ENCODE measurements at places on chromosomes 2 and 18. TPM values are rescaled to one million over a fixed set of nuclear protein-coding genes. Genes with fewer than 3 reads are reported as not detected.

DNA sequence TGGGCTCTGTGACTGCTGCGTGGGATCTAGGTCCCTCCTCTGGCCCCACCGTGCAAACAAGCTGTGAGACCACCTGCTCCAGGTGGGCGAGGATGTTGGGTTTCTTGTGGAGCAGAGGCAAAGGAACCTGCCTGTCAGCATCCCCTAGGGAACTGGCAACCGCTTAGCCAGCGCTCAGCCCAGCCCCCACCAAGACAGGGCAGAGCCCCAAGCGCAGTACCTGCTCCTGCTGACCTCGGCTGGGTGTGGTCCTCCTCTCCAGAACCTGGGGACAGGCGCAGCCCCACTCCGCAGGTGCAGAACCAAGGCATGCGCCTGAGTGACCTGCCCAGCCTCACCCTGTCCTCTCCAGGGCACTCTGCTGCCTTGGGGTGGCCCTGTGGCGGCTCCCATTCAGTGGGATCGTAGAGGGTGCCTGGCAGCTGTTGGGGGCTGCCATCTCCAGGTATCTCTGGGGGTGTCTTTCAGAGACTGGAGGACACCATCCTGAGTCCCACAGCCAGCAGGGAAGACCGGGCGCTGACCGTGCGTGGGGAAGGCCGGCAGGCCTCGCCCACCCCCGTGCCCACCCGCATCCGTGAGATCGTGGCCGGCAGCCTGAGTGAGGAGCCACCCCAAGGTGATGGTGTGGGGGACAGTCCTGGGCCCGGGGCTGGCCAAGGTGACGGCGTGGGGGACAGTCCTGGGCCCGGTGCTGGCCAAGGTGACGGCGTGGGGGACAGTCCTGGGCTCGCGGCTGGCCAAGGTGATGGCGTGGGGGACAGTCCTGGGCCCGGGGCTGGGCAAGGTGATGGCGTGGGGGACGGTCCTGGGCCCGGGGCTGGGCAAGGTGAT lies 12.3 kb downstream of the CROCC2 start:
- no peak for DNase-seq

CCDC141 gene
- total RNA-seq = 2.7 TPM

DNA sequence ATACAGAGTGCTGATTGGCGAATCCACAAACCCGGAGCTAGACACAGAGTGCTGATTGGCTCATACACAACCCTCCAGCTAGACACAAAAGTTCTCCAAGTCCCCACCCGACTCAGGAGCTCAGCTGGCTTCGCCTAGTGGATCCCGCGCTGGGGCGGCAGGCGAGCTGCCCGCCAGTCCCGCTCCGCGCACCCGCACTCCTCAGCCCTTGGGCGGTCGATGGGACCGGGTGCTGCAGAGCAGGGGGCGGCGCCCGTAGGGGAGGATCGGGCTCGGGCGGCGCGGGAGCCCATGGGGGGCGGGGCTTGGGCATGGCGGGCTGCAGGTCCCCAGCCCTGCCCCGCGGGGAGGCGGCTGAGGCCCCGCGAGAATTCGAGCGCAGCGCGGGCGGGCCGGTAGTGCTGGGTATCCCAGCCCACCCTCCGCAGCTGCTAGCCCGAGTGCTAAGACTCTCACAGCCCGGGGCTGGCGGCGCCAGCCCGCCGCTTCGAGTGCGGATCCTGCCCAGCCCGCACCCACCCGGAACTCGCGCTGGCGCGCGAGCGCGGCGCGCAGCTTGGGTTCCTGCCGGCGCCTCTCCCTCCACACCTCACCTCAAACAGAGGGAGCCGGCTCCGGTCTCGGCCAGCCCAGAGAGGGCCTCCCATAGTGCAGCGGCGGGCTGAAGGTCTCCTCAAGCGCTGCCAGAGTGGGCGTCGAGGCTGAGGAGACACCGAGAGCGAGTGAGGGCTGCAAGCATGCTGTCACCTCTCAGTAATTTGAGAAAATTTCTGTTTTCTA lies 75.5 kb upstream of the ATP5MC3 start:
- DNase-seq = no peak

CRYGC gene
- total RNA-seq = not detected

DNA sequence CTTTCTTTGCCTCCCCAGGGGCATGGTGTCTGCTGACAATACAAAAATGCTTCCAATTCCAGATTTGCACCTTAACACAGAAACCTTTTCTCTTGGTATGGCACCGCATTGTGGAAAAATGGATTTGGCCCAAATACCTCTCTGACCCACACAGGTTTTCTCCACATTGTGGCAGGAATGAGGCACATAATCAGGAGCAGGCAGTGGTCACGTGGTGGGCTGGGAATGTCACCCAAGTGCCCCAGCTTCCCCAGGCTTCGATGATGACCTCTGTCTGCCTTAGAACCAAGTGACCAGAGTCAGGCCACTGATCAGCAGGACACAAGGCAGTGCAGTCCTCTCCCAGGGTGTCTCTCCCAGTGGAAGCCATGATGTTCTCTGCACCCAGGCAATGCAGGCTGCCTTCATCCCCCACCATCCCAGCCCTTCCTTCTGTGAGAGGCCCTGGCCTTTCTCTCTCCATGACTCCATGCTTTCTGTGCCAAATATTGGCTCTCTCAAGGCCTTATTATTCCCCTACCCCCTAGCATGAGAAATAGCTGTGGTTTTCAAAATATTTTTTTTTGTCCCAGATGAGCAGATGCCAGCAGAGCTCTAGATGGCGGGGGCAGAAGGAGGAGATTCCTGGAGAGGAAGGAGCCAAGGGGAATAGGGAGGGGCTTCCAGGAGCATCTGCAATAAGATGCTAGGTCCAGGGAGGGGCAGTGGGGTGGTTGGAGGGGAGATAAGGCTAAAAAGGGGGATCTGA lies 198.9 kb downstream of the ACKR3 start:
- DNase-seq = peak; percentile 97

DNA sequence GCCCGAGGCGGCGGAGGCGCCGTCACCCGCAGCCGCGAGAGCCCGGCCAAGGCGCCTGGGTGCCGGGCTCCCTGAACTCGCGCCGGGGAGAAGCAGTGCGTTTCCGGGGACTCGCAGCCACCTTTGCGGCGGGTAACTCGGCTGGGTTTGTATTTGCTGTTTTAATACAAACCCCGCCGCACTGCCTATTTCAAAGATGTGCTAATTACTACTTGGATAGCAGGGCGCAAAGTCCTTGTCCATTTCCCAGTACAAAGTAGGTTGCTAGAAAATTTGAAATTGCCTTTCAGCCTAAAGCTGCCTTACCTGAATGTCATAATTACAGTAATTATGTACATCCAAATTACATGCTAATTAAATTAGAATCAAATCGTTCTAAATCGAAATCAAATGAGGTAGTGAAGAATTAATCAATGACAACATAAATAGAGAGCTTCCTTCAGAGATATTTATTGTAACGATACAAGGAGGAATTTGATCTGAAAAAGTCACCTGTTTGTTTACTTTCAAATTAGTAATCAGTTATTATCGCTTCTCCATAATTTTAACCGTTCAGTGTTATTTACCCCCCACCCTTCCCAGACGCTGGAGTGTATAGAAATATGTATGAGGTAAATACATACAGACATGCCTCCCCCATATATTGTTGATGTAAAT lies 8.1 kb downstream of the SP9 start:
- DNase-seq = no peak

UGT1A4 gene
- not detected for total RNA-seq

DNA sequence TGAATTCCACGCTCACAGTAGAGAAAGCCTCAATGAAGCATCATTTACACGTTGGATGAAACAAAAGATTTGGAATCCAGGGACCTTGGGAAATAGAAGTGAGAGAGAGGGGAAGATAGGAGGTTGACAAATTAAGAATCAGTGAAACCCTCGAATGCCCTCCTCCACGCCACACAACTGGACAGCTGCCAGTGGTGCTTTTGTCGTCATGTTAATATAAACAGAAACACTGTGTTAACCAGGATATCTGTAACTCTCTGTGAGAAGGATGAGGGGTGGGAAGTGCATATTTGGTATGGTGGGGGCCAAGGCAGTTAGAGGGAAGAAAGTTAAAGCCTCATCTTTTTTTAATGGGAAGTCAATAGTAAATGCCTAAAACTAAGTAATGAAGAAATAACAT lies 108.7 kb downstream of the GFPT1 start:
- DNase-seq = no peak

DSG4 gene
- not detected for total RNA-seq
